Stimulated activated CD4-positive, alpha-beta T cell treated with anti-CD3 and anti-CD28 coated beads, TNF-alpha, amount 100 ng/mL, for 48 hours (primary cell): ENCODE measurements at places on chromosomes 6 and 20.

- no peak for DNase-seq
Measured at GRCh38 chr6:158684745-158685324, 35.0 kb downstream of the SYTL3 start.

DNA sequence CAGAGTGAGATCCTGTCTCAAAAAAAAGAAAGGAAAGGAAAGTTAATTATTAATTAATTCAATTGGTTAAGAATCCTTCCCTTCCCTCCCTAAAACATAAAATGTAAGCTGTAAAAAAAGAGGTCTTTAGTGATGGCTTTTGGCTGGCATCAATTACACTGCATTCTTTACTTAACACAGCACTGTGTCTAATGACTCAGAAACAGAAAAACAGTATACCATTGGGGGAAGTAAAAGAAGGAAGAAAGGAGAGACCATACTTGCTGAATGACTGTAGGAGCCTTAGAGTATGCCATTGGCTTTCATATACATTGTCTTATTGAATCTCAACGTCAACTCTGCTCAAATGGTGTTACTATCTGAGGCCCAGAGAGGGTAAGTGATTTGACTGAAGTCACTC is 18.3 kb upstream of the CITED2 start:
- no peak for DNase-seq

GRCh38 chr6:154358019-154358545 is 1.5 kb upstream of the IPCEF1 start:
- DNase-seq, result no peak

GRCh38 chr20:33229843-33230242 is 6.0 kb upstream of the BPIFA1 start:
- DNase-seq, result no peak

- no peak for DNase-seq
Measured at GRCh38 chr6:156720691-156721685, 56.2 kb upstream of the ARID1B start.

GRCh38 chr6:145204301-145204700 is 531.0 kb downstream of the EPM2A start:
- DNase-seq, result no peak

DNA sequence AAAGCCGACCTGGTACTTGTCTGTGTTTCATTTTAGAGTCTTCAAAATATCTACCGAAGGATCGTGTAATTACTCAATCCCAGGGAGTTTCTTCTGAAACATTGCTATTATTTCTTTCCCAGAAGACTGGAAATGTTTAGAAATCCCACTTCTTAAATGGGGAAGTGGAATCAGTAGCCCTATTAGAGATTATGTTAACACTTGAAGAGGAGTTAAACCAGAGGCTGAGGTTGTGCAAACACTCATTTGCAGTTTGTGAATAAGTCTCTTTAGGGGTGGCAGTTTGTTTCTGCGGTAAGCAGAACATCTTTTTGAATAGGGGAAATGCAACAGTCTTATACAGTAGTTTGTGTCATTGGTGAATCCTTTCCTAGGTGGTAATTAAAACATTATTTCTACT is 21.3 kb downstream of the DSP start:
- no peak for DNase-seq

DNA sequence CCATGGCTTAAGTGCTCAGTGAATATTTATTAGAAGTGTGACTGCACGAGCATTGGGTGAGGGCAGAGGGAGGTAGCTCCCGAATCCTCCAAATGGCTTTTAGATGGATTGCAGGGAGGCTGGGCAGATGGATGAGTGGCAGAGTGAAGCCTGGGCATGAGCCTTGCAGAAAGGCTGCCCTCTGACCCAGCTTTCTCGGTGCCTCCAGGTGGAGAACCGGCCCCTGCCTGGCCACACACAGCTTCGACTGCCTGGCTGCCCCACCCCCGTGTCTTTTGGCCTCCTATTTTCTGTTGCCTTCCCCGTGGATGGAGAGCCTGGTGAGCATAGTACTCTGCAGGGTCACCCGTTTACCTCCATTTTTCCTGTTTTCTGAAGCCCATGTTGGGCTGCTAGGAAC is 3.4 kb downstream of the VARS2 start:
- no peak for DNase-seq

DNA sequence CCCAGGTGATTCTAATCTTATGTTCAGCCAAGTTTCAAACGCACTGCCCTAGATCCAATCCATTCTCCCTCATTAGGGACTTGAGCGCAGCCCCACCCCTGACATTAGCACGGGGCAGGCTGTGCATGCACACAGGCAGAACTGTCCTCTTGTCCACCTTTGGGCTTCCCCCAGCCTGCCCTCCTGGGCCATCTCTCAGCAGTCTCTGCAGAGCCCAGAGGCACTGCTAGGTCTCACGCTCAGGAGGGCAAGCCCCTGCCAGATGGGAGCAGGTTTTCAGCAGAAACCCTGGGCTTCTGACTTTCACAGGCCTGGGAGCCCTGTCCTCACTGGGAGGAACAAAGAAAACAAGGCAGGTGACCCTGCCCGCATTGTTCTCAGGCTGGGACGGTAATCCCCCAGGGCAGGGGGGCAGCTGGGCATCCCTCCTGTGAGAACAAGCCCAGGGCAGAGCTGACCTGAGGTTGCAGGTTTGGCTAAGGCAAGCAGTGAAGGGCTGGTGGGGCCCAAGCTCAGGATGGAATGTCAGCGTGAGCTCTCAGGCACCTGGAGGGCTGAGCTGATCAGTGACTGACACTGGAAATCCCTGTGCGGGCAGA is 24.5 kb downstream of the KCNK5 start:
- no peak for DNase-seq

GRCh38 chr6:69835414-69836179 is 30.8 kb upstream of the COL19A1 start:
- DNase-seq, result no peak

DNA sequence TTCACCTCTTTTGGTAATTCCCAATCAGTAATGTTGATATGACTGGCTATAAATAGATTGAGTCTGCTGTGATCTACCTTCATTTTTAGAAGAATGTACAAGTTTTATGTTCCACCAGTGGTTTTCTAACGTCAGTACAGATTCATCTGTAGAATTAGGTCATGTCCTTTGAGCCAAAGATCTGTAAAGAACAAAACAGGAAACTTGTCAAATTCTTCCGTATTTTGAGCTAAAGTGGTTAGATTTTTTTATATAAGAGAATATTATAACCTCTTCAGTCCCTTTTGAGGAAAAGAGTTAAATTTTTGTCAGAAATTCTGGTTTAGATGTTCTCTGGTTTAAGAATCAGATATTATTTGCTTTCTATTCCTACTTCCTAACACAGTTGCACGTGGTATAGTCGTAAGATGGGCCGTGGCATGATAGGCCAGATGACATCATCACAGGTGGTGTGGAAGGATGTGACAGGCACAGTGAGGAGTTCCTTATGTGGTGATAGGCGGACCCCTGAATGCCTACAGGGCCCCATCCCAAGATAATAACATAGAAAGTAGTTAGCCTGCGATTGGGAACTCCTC is 62.3 kb downstream of the SNX9 start:
- DNase-seq, result no peak

DNA sequence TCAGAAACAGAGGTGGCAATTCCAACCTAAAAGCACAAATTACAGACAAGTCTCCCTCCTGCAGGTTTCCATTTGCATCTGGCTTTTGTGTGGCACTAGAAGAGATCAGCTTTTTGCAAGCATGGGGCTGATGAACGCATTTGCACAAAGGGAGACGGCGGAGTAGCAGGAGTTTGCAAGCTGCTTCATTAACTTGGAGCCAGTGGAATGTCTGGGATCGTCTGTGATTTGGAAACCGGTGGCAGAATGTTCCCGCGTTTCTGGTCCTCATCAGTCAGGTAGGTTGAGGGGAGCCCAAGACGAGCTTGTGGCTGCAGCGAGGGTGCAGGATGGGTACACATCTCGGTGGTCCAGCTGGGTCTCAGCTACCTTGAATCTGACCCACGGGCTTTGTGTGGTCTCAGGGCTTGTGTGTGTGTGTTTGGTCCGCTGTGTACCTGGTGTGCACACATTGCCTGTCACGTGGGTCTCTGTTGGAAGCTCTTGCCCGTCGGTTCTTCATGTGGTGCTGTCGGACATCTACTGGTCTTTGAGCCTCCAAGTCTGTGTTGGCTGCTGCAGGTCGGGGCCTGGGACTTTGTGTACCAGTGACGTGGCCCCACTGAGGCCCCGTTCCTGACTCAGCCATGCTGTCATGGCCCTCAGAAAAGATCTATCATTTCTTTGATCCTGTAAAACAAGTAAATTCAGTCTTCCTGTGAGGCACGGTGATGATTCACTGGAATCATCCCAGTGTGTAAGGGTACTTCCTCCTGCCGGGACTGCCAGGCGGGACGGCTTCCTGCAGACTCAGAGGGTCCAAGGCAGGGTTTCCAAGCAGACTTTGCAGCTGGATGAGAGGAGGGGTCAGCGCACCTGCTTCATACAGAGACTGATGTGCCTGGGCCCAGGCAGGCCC is 12.4 kb upstream of the MYT1 start:
- no peak for DNase-seq

DNA sequence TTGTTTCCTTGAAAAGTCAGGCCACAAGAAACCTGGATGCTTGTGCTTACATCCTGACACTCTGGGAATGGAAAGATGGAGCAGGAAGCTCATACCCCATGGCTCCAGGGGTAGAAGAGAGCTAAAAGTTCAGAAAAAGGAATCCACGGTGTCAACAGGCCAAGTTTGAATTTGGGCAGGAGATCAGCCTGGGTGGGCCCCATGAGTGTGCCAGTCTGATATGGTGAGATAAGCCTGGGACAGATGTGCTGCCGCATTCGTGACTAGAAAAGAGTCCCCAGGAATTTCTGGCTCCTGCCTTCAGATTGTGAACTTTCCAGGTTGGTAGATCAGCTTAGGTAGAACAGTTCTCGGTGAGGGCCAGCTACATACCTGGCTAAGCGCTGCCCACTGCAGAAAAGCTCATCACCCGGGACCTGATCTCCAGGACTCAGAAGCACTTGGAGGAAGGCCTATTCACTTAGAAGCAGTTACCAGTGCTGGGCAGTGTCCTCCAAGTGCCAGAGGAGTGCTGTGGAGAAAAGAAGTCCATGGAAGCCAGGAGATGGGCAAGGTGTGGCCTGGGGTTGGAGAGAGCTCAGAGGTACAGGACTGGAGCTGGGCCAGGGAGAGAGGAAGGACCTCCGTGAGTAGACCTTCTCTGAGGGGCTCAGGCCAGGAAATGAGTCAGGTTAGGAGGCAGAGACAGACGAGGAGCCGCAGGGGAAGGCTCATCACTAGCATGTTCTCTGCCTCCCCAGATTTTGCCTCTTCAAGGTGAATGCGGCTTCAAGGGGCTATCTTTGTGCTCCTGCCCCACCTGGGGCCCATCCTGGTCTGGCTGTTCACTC is at the start of gene TSPO2:
Gene TSPO2 (plus strand): TSS at position 242 of the 830 bp plus-strand sequence. CDS start 519 bp downstream, at position 761.
- DNase-seq, result no peak

DNA sequence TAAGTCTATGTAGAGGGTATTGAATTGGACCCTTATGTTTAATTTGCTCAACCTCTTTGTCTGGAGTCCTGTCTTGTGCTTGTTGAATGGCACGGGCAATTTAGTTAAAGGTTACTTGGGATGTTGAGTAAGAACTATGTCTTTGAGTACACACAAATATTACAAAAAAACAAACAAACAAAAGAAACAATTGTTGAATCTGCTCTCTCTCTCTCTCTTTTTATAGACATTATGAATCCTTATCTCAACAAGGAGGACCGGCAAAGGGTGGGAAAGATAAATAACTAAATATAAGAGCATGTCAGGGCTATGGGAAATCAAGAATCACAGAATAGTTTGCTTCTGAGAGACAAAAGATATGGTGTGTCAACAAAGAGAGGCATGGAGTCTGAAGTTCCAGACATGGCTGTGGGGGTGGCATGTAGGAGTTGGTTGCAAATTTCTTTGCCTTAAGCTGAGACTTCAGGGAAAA is 608.6 kb downstream of the UTRN start:
- DNase-seq, result no peak
